Activated T-cell treated with anti-CD3 and anti-CD28 coated beads, Interleukin-2, amount 50 U/mL, for 24 hours (primary cell): ENCODE measurements at places on chromosomes 12 and 14.

GRCh38 chr14:24710403-24711112 is 76.6 kb upstream of the GZMB start:
- peak; percentile 66 for DNase-seq

DNA sequence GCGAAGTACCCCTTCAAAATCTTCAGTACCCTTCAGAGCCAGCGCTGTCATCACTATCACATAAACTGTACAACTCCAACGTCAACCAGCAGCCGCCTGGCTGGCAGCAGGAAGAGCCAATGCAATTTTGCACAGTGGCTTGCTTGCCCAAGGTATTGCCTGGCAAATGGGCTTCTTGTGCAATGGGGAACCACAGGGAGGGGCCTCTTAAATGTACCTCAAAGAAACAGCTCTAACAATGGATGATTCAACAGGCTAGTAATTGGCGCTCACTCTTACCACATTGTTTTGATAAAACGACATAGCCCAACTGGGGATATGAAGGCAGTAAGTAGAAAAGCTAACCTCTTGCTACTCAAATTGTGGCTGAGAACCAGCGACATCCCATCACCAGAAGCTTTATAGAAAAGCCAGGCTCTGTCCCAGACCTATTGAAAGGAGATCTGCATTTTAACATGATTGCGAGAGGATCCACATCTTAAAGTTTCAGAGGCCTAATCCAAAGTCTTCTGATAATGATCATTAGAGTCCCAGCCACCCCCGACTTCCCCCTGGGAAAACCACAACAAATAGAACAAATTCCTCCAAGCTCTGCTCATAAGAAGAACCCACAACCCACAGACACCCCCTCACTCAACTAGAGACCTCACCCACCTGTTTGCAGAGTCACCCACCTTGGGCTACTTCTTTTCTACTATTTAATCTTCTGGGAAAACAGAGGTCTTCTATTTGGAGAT is 125.3 kb upstream of the HIF1A start:
- no peak for DNase-seq

DNA sequence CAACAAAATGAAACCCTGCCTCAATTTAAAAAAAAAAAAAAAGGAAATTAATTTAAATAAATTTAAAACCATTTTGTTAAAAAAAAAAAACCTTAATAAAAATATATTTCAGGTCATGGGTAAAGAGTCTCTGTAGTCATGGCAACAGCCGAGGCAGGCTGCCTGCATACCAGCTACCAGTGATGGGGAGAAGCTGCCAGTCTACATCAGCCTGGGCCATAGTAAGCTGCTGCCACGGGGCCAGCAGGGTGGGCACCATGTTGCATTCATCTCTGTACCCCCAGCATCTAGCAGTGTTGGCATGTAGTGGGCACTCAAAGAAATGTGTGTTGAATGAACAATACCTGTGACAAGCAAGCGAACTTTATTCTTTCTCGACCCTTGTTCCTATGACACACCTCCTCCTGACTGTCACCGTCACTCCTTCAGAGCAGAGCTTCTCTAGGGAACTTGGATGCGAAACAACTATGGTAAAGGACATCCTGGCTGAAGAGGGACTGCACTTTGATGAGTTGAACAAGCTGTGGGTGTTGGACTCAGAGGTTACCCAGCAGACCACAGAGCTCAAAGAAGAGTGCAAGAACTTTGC is 7.3 kb upstream of the AP4S1 start:
- DNase-seq: no peak

- DNase-seq: no peak
Observed at GRCh38 chr12:39574785-39575497, 44.7 kb downstream of the ABCD2 start.

- DNase-seq: no peak
Observed at GRCh38 chr12:66724616-66725015, 45.7 kb upstream of the GRIP1 start.

GRCh38 chr14:21723431-21724045 is 49.9 kb upstream of the OR4E1 start:
- DNase-seq: peak; percentile 43

DNA sequence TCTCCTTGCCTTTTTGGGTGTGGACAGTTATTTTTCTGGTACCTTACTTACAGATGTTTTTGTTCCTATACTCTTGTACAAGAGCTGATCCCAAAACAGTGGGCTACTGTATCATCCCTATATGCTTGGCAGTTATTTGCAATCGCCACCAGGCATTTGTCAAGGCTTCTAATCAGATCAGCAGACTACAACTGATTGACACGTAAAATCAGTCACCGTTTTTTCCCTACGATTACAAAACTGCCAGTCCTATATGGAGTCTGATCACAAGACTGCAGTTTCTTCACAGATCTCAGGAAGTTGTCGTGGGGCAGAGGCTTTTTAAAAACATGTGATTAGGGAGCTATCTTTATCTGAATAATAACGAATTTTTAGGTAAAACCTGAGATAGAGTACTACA is 1.3 kb downstream of the LYSET start:
- DNase-seq: no peak

DNA sequence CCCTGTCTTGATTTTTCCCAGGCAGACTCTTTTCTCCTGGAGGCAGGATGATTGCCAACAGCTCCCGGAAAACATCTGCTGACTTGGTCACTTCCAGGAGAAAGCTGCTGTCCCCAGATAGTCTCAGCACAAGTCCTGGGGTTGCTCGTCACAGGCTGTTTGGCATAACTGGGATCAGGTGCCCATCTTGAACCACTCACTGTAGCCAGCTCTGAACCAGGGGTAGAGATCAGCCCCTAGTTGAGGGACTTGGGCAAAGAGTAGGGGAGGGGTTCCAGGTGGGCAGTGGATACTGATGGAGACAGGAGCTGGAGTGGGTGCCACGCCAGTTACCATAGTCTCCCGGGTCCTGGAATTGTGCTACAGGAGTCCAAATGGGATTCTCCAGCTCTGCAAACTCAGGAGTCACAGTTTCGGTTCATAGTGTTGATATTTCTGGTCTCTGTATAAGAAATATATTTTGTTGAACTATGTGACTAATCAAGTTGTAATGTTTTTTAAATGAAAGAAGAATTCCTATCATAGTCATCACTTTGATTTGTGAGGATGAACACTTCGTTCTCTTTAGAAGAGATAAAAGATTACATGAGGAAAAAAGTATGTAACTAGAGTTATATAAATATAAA is 1154.5 kb downstream of the AACS start:
- no peak for DNase-seq

DNA sequence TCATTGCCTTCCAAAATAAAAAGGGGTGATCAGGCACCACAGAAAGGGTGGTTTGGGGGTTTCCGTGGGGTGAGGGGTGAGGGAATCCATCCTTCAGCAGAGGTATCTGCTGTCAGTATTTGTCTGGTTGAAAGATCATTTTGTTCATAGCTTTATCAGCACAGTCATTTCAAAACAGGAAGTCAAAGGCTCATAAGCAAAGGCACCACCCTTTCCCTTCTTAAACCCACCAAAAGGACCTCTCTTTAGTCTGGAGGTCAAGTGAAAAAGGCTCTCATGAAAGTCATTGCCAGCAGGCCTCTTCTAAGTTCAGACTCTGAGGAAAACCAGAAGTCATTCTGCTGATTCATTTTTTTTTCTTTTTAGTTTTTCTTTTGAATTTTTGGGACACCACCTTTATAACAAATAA is 6.2 kb downstream of the CHST11 start:
- DNase-seq: no peak

- DNase-seq: no peak
Observed at GRCh38 chr12:97545804-97546203, 83.2 kb downstream of the RMST start.

GRCh38 chr14:90177539-90178189 is 78.7 kb upstream of the PSMC1 start:
- DNase-seq: no peak

GRCh38 chr14:68794130-68794850 is 1.4 kb upstream of the ZFP36L1 start:
- DNase-seq: peak; percentile 90
